ENCODE measurements at places on chromosomes 5 and 9.
A peak's percentile ranks its signal among the peaks of the same experiment; 100 is the strongest.

GRCh38 chr9:72473474-72474261 is 47.7 kb upstream of the TMC1 start:
- DNase-seq: no peak

DNA sequence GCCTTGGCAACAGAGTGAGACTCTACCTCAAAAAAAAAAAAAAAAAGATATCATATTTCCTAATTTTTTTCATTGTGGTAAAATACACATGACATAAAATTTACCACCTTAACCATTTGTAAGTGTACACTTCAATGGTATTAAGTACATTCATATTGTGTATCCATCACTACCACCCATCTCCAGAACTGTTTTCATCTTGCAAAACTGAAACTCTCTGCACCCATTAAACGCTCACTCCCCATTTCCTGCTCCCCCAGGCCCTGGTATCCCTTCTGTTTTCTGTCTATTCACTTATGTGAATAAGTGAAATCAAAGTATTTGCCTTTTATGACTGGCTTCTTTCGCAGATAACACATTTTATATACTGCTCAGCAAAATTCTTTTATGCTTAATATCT is 12.8 kb downstream of the LRRC8A start:
- no peak for DNase-seq

DNA sequence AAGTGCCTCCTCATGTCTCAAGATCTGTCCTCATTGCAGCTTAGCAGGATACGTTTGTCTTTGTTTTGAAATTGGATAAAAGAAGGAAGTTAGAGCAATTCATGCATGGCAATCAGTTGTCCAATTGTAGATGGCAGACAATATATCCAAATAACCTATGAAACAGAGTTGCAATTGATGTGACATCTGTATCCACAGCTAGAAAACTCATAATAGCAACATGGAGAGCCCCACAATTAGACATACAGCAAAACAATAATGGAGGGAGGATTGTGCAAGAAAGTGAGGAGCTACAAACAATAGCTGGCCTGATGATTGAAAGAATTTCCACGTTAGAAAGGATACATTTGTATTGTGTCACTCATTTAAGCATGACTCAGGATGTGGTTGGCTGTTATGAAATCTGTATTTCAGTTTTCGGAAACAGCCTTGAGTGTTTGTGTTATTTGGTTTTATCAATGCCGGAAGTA is 132.0 kb downstream of the FAM174A start:
- no peak for DNase-seq

DNA sequence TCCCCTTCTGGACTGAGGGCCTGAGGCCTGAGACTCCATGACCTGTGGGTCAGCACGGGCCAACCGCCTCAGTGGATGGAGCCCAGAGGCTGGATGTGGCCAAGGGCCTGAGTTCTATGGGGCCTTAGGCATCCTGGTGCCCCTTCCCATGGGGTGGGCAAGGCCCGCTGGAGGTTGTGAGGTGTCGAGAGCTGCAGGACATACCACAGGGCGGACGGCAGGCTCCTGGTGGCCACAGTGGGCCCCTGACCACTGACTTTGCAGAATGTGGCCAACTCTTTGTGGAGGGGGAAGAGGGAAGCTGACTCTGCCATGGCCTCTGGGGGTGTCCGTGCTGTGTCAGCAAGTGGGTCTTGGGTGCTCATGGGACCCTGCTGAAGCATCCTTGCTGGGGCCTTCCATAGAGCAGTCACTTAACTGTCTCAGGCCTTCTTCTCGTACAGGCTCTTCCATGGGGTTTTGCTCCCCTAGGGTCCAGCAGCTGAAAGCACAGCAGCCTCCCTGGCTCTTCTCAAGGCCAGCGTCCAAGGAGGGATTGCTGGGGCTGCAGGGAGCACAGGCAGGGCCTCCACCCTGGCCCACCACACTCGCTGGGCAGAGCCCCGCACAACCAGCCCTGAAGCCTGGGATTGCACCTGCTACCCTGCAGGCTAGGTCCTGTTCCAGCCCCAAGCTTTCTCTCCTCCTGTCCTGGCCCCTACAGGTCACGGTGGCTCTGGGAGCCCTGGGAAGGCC is 21.6 kb upstream of the SLC9A3 start:
- DNase-seq: no peak

- DNase-seq: no peak
Observed at GRCh38 chr5:141734501-141735229, 52.6 kb upstream of the ARAP3 start.

DNA sequence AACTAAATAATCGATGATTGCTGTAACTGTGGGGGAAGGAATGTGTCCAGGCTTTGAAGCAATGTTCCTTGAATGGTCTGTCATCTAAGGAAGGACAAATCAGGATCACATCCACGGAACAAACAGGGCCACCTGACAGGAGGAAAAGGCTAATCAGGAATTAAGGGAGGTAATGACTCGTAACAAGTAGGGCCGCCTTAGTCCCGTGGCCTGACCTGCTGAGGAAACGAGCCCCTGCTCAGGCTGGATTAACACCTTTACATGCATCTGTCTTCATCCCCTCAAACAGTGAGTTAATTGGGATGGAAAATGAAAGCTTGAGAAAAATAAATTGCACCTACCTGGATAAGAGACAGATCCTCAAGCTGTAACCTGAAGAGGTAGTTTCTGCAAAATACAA is 227.8 kb downstream of the SEMA5A start:
- DNase-seq: no peak

DNA sequence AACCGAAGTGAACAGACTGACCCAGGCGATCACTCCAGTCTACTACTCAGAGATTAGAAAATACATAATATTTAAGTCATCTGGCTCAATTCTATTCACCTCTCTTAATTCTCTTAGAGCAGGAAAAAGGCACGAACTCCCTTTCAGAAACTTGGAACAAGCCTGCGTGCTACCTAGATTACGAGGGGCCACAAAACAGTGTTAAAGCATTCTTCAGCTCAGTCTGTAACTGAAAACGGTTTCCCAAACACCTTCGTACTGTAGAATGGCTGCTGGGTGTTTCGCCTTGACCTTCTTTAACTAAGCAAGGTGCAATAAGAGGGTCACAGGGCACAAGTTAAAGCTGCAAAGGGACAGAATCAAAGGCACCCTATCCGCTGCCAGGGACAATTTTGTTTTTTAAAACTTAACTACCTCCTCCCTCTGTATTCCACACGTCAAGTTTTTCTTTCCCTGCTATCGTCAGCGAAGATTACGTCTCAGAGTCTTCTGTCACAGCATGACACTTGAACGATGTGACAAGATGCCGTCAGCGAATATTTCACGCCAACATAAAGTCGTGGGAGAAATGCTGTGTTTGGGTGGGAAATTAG is 687 bp downstream of the LYSMD3 start:
- peak; percentile 0 for DNase-seq

- DNase-seq: no peak
Observed at GRCh38 chr5:78908173-78909061, 76.7 kb downstream of the ARSB start.

- no peak for DNase-seq
Observed at GRCh38 chr9:124749284-124749683, 21.8 kb downstream of the NR6A1 start.

DNA sequence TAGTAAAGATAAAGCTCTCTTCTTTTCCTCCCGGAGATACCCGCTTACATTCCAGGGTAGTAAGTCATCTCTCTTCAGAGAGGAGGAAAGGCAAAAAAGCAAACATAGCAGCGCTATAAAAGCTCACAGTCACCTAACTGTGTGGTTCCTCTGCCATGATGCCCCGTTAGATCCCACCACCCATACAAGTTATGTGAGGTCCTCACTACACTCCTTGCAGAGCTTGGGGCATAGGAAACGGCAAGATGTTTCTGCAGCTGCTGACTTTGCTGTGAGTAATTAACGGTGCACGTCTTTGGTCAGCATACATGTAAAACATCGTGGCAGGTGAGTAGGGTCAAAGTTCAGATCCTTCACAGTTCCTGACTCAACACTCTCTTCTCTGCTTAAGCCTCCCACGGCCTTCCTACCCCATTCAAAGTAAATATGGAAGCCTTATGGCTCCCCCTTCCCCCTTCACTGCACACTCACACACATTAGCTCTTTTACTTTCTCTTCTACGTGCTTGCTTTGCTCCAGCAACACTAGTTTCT is 218.9 kb downstream of the DIRAS2 start:
- no peak for DNase-seq

DNA sequence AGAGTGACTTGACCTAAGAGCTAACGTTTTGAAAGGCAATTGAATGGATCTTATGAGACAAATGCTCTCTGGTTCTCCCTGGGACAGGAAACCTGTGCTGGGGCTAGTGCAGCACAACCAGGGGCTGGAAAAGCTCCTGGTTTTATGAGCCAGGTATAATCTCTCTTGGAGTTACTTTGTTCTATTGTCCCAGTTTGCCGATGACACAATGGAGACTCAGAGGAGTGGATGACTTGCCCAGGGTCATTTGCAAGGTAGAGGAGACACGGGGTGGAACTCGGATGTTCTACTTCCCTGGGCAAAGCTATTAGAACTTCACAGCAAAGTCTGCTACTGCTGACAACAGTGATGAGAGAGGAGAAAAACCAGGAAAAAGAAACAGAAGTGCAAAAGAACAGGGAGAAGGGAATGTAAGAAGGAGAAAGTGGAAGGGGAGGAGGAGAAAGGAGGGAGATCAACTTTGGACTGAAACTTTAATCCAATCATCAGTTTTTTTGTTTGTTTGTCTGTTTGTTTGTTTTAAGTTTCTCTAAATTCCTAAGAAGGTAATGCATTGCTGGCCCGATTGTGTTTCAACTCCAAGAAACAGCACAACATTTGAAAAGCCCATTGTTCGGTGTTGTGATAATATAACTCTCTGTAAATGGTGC is 7.4 kb upstream of the GSN start:
- no peak for DNase-seq

GRCh38 chr9:32551276-32552051 is 663 bp upstream of the SMIM27 start:
- DNase-seq: peak; percentile 31

GRCh38 chr9:134618163-134618832 is 23.3 kb upstream of the COL5A1 start:
- no peak for DNase-seq

GRCh38 chr5:644971-645370 is 32.8 kb downstream of the CEP72 start:
- no peak for DNase-seq

DNA sequence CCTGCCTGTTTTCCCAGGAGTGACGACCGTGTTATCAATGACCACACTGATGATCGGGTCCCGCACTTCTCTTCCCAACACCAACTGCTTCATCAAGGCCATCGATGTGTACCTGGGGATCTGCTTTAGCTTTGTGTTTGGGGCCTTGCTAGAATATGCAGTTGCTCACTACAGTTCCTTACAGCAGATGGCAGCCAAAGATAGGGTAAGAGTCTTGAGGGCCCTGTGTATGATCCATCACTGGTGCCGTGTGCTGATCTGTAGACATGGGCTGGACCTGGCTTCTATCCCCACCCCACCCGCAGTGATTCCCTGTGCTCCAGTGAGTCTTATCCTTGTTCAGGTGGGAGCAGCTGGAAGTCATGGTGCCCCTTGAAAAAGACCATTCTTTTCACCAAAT is 26.0 kb downstream of the GABRP start:
- no peak for DNase-seq

DNA sequence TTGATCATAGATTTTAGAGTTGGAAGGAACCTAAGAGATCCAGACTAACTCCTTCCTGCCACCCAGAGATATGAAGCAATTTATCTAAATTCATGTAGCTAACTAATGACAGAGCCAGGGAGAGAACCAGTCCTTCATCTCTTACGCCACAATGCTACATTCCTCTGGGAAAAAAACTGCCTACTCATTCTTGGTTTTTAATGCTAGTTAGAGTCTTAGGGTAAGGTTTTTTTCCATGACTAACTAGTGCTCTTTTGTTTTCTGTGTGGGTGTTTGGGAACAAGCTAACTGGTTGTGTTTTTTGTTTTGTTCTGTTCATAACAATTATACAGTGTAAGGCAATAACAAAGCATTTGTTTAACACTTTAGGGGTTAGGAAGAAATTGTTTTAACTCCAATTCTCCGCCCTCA is 52.4 kb downstream of the SLC44A1 start:
- DNase-seq: no peak

DNA sequence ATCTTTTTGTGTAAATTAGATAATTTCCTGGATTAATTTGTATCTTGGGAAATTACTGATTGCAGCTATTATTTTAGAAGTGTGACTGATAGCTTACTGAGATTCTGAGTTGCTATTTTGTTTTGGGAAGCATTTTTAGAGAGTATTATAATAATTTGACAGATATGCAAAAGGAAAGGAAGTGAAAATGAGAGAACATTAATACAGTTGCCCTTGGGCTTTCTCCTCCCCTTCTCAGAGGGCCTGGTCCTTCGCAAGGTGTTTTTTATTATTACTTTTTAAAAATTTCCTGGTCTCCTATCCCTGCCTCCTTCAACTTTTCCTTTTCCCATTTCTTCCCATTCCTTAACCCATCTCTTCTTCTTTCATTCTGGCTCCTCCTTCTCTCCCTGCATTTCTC is 32.6 kb downstream of the UBAP1 start:
- DNase-seq: no peak

- no peak for DNase-seq
Observed at GRCh38 chr5:54159893-54160195, 150.5 kb downstream of the ARL15 start.

DNA sequence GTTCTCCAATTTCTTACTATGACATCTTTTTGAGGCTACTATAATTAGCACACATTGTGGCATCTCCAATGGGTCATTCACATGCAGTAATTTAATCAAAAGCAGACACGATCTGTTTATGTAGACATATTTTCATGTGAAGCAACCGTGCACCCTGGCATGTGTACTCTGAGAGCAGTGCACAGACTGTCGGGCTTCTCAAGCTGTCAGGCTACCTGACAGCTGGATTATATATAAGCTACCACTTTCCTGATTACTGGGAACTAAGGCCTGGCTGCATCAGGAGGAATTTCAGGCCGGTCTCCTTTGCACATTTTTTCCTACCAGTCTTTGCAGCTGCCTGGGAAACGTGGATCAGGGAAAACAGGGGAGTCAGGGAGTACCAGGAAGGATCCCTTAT is 197.5 kb downstream of the MAPKAP1 start:
- no peak for DNase-seq

DNA sequence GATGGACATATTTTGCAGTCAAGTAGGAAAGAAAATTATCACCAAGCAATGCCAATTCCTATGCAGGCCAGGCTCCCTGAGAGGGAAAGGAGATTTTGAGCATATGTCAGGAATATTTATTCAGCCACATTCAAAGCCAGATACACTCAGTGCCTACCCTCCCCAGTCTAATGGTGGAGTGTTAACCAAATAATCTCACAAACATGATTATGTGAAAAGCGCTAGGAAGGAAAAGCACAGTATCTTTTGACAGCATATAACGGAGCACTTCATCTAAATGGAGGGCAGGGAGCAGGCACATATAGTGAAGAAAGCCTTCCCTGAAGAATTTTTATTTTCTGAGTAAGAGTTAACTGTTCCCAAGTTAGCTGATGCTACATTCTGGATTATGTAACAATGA is 80.3 kb upstream of the SLC30A5 start:
- no peak for DNase-seq

- DNase-seq: no peak
Observed at GRCh38 chr9:135956802-135957174, 4.4 kb downstream of the UBAC1 start.

DNA sequence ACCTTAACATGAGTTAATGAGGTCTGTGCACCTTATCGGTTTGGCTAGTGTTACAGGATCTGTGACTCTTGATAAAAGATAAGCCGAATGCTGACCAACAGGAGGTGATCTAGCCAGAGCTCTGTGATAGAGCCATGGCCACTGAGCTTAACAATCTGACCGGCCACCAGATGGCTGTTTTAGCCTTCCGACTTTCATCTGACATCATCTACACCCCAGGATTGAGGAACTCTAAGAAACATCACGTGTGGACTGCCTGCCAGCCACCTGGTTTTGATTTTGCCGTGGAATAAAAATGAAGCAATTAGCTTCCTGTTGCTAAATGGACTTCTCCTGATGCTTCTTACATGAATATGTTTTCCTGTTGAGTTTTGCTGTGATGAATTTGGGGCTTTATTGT is 281.3 kb downstream of the CEMIP2 start:
- DNase-seq: no peak

Data from activated gamma-delta T cell treated with anti-CD3 and anti-CD28 coated beads, Interleukin-2, amount 50 U/mL, for 16 hours (primary cell).